ENCODE measurements at places on chromosomes 16 and 17.

DNA sequence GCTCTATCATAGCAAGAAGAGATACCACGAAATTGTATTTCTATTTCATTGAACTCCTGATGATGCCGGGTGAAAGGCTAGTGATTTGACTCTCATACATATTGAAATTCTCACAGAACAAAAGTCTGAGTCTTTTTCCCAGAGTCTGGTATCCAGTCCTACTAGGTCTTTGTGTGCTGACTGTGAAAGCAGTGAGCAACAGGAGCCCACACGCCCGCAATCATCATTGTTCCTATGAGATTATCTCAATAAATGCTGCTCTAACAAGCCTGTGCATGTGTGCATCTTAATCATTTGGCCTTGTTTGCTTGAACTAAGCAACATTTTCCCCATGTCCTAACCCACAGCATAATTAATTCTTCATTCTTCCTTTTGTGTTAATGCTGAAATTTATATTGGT lies 1466.0 kb downstream of the CDH11 start:
- no peak for DNase-seq

- peak; percentile 59 for DNase-seq
Measured at GRCh38 chr16:2777903-2778629, 986 bp upstream of the ELOB start.

- no peak for DNase-seq
Measured at GRCh38 chr16:9849697-9850245, 332.5 kb downstream of the GRIN2A start.

DNA sequence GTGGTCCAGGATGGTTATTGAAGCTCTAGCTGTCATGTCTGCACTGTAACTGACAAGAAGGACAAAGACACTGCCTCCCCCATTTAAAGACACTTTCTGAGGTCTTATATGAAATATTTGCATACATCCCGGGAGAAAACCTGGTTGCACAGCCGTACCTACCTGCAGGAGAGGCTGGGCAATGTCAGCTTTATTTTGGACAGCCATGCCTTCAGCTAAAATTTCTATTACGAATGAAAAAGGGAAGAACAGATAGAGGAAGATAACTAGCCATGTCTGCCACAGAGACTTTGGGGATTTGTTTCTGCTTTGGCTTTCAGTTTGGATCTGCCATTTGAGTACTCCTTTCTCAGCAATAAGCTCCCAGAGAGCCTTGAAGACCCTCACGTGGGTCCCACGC lies 19.0 kb downstream of the SLC7A6 start:
- no peak for DNase-seq

DNA sequence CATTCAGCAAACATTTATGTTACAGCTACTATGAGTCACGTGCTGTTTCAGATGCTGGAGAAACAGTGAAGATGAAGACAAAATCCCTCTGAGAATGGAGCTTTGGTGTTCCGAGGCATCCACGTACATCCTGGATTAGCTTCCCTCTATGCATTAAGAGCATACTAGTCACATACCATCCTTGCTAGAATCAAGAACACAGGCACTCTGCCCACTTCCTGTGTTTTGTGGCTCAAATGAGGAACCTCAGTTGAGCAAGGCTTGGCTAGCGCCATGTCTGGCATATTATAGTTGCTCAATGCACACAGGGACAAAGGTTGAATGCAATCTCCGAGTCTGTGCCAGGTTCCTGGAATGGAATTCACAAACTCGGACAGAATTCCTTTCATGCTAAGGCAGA lies 297.5 kb downstream of the XYLT1 start:
- DNase-seq = peak; percentile 88

Data from hematopoietic multipotent progenitor cell treated with erythropoietin and hydrocortisone succinate and interleukin-3 and kit ligand, for 4 days (in vitro differentiated cells).